Aortic smooth muscle cell (primary cell): ENCODE measurements at places on chromosomes 2 and 18. TPM values are rescaled to one million over a fixed set of nuclear protein-coding genes. Genes with fewer than 3 reads are reported as not detected.

The TMEM200C gene
- 0.06 TPM in 1 of 2 replicates, not detected in the other for total RNA-seq

The NPHP1 gene
- 6.9 and 9.0 TPM in 2 replicates for total RNA-seq

The CCDC148 gene
- 0.26 and 0.37 TPM in 2 replicates for total RNA-seq

The SRD5A2 gene
- not detected in 2 replicates for total RNA-seq

The ECEL1 gene
- total RNA-seq, result not detected in 2 replicates

The ERBB4 gene
- total RNA-seq, result 7.7 and 17.0 TPM in 2 replicates

The NXPH2 gene
- not detected in 2 replicates for total RNA-seq
